ENCODE measurements at places on chromosomes 7 and 10.

- no peak for DNase-seq
Observed at GRCh38 chr7:154577141-154577873, 425.6 kb downstream of the PAXIP1 start.

GRCh38 chr7:778271-778967 lies 51.3 kb upstream of the PRKAR1B start:
- DNase-seq, result no peak

DNA sequence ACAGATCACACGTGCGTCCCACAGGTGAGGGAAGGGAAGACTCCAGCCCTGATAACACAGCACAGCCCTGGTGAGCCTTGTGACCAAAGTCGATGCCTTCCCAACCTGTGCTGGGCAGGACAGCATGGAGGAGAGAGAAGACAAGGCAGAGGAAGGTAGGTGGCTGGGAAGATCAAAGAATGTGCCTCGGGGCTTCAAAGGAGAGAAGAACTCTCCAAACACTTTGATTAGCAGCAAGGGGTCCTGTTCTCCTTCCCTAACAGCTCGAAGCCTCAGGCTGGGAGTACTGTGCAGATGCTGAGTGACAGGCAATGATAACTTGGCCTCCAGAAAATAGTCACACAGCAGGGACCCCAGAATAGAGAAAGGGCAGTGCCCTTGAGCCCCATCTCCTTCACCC lies 288.5 kb downstream of the TCERG1L start:
- DNase-seq, result no peak

GRCh38 chr10:123316776-123317175 lies 162.6 kb downstream of the BUB3 start:
- no peak for DNase-seq
